Activated CD8-positive, alpha-beta memory T cell treated with anti-CD3 and anti-CD28 coated beads for 4 hours (primary cell): ENCODE measurements at places on chromosomes 6 and 20.
A peak's percentile ranks its signal among the peaks of the same experiment; 100 is the strongest.

GRCh38 chr6:137216875-137217553 is 2.2 kb downstream of the IFNGR1 start:
- DNase-seq: no peak

DNA sequence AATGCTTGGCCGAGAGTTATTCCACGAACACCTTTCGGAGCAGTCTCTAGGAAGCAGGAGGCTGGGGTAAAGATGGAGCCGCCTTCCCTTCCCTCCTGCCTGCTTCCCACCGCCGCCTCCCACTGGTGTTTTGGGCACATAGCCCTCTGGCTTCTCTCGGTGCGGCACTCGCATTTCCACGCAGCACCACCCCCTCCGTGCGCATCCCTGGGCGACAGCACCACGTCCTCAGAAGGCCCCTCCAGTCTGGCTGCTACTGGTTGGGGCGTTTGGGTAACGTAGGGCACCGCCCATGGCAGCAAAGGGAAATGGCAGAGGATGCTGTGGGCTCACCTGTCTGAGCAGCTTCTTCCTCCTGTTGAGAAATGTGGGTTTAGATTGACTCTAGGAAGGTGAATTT is 2.4 kb downstream of the COL20A1 start:
- DNase-seq: no peak

- no peak for DNase-seq
Measured at GRCh38 chr6:4491501-4492260, 284.5 kb upstream of the CDYL start.

DNA sequence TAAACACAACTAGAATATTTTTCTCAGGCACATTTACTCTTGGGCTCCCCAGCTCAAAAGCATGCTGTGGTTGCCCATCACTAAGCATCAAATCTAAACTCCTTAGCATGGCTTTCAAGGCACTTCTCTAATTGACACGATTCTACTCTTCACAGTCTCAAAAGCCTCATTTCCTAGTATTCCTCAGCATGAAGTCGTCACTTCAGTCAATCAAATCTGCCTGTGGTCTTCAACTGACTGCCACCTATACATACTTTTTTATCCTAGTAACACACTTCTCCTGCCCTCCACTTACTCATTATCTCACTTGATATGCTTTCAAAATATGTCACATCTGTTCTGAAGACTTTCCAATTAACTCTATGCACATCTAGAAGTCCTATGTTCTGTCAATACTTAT is 110.3 kb downstream of the TBC1D32 start:
- no peak for DNase-seq

DNA sequence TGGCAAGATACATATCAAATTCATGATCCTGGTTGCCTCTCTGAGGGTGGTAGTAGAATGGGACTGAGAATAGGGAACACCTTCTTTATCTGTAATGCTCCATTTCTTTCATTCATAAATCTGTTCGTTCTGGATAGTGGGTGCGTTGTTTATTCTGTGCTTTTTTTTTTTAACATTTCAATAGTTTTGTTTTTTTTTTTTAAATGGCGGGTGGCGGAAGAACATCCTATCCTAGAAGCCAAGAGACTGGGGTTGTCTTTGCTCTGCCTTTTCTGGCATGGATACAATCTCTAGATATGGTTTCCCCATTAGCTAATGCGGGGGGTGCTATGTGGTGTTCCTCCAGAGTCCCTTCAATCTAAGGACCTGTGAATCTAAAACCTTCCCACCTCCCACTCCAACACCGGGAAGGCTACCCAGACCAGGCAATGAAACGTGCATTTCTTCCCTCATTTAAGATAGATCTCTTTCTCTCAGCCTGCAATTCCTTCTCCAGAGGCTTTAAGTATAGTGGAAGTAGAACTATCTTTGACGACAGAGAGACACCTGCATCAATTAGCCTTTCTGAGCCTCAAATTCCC is 883 bp upstream of the CCDC28A start:
- DNase-seq: no peak

DNA sequence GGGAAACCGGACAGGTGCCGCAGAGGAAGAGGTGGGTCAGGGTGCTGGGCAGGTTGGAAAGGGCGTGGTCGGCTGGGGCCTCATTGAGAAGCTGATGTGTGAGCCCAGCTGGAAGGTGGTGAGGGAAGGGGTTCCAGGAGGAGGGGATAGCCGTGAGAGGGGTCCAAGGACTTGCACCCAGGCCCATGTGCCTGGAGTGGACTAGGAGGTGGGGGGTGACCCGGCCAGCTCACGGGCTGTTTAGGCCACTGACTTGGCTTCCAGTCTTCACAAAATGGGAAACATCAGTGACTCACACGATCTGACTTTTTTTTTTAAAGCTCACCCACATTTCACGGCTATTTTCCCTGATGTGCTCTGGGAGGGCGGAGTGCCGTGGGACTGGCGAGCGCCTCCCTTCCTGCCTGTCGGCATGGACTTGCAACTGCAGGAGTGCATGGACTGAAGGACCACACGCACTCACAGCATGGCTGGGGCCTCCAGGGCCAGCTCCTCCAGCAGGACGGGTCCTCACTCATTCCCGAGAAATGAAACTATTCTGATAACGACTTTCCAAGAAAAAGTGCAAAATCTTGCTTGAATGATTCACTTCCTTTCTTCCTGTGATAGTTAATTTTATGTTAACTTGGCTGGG is 13.5 kb upstream of the PDE10A start:
- DNase-seq: no peak

- no peak for DNase-seq
Measured at GRCh38 chr6:21173031-21173430, 420.5 kb upstream of the SOX4 start.

- DNase-seq: no peak
Measured at GRCh38 chr6:8881663-8882062, 446.3 kb upstream of the SLC35B3 start.

- DNase-seq: no peak
Measured at GRCh38 chr6:112680091-112680490, 333.0 kb downstream of the RFPL4B start.

- DNase-seq: no peak
Measured at GRCh38 chr20:19986419-19986818, 30.7 kb upstream of the NAA20 start.

GRCh38 chr6:163789199-163789810 is 374.8 kb downstream of the QKI start:
- DNase-seq: no peak

DNA sequence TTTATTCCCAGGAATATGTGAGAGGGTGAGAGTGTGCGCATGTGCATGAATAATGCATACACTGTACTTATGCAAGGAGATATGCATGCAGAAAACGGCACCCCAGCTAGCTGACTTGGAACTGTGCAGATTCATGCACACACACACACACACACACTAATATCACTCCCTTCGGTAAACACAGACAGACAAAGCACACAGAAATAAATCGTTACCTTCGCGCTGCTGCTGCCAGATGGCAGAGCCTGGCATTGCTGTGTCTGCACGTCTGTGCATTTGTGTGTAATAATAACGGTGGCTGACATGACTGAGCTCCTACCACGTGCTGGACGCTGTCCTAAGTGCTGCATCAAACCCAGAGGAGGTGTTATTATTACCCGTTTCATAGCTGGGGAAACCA is 36.8 kb downstream of the PREX1 start:
- DNase-seq: no peak

DNA sequence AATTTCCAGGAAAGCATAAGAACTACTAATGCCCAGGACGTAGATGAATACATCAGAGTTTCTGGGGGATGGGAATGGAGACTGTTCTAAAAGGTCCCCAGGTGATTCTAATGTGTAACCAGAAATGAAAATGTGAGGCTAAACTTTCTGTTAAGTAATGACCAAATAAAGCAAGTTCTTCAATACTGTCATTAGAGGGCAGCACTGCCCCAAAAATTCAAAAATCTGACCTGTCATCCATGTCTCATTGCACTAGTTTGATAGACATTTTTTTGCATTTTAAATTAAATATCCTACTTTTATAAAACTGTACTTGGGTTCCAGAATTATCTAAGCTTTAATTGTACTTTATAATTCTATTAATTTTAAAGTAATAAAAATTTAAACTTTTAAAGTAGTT is 94.9 kb downstream of the RFX6 start:
- DNase-seq: no peak

DNA sequence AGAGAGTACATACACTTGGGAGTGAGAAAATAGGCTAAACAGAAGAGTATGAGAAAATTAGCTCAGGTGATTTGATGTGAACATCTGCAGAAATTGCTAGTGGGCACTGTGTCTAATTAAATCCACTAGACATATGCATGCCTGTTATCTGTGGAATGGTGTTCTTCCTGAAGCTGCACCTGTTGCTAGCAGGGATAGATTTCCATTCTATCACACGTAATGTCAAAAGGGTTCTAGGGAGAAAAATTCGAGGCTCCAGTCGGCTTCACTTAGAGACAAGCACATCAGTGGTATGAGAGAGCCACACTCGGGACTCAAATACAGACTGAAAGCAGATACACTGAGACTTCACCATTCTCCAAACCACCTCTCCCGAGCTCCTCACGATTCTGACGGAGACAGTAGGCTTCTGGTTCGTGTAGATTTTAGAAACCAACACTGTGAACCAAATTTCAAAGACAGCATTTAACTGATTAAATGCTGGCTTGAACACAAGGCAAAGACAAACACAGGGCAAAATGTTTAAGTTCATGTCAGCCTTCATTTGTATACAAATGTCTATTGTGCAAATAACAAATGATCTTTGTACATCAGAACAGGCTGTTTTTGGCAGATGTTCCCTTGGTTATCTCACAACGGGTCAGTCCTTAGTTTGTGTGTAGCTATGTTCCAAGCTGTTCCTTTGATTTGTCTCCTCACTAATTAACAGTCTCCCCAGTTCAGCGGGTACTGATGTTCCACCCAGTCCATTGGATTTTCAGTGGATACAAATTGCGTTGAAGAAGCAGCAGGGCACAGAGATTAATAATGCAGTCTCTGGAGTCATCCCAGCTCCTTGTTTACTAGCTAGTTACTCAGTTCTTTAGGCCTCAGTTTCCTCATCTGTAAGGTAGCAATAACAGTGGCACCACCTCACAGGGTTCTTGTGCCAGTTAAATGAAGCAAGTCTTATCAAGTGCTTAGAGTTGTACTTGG is 131.0 kb upstream of the IFNGR1 start:
- no peak for DNase-seq

- DNase-seq: no peak
Measured at GRCh38 chr6:119764927-119765681, 415.5 kb upstream of the MAN1A1 start.

DNA sequence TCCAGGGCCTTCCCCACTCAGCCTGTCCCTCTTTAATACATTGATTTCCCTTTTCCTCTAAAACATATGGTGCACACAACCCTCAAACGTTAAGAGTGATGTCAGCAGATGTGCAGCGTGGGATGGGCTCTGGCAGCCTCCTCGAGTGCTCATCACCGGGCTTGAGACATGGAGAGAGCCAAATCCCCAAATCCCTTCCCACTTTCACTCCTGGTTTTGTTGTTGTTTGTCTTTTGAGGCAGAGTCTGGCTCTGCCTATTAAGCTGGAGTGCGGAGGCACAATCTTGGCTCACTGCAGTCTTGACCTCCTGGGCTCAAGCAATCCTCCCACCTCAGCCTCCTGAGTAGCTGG is 5.8 kb upstream of the PLTP start:
- no peak for DNase-seq

DNA sequence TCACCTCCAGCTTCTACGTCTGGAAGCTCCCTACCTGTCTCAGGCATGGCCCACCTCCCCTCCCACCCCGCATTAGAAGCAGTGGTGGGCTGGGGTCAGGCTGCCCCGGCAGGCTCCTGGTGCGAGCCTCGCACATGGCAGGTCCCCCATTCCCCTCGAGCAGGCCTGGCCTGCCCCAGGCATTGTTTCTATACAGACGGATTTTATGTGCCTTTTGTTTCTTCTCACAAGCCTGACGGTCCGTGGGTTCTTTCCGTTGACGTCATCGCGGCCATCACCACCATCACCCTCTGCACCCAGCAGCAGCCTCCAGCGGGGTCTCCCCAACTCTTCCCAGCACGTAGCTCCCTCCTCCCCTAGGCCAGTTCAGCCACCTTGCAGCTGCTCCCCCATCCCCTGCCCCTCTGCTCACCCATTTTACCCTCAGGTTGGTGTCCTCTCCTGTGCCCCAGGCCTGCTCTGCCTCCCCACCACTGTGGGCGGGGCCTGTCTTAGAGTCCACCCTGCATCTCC is 4.6 kb downstream of the CST7 start:
- DNase-seq: no peak

- no peak for DNase-seq
Measured at GRCh38 chr6:52055451-52055850, 32.0 kb downstream of the PKHD1 start.

DNA sequence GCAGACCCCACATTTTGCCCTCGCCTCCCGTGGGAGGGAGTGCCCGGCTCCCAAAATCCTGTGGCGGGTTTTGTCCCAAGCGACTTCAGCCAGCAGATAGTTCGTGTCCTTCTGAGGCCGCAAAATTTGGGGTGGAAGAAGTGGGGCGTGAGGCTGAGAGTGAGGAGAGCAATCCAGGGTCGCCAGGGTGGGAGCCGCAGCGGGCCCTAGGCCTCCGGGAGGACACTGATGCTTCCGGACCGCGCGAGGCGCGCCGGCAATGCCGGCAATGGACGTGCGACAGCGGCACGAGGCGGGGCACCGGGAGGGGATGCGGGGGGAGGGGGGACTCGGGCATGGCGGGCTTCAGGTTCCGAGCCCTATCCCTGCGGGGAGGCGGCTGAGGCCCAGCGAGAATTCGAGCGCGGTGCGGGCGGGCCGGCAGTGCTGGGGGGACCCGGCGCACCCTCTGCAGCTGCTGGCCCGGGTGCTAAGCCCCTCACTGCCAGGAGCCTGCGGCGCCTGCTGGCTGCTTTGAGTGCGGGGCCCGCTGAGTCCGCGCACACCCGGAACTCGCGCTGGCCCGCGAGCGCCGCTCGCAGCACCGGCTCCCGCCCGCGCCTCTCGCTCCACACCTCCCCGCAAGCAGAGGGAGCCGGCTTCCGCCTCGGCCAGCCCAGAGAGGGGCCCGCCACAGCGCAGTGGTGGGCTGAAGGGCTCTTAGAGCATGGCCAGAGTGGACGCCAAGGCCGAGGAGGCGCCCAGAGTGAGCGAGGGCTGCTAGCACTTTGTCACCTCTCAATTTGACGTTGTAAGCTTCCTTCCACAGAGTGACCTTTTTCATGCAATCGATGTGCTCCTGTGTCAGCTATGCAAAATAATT is 143.8 kb downstream of the LPA start:
- peak; percentile 45 for DNase-seq
